Fibroblast of upper back skin (primary cell): ENCODE measurements at places on chromosomes 13 and 19.

GRCh38 chr13:106115081-106115480 lies 420.4 kb downstream of the EFNB2 start:
- DNase-seq, result peak; percentile 95

GRCh38 chr13:35714121-35714520 lies 237.6 kb upstream of the MAB21L1 start:
- peak; percentile 72 for DNase-seq

- peak; percentile 25 for DNase-seq
These were observed 413 bp downstream of the N4BP2L2 start for GRCh38 chr13:32538143-32538620.

GRCh38 chr13:99303863-99304521 lies 3.2 kb downstream of the GPR183 start:
- DNase-seq, result no peak

DNA sequence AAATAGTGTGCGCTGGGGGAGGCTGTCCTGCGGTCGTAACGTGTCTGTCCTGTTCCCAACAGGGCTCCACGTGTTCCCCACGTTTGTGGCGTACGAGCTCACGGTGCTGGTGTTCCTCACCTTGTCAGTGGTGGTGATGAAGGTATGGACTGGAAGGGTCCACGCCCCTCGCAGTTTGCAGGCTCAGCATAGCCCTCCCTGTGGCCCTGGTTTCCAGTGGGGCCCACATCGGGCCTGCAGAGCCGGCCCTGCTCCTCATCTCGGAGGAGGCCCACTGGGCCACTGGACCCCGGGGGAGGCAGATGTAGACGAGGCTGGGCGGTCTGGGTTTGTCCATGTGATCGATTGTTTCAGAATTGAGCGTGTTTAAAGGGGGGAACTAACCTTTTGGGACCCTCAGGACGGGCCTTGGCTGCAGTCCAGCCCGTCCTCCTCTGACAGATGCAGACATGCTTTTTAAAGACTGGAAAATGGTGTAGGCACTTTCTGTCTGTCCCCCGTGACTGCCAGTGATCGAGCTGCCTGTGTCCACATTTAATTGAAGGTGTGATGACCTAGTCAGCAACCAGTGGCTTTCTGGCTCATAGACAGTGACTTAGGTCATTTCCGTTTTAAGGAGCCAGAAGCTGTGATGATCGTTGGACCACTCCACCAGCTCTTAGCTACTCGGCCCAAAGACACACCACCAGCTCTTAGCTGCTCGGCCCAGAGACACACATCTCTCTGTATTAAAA lies 37.1 kb upstream of the TFDP1 start:
- DNase-seq, result no peak

- DNase-seq, result no peak
These were observed 15.9 kb upstream of the GAS6 start for GRCh38 chr13:113879494-113880360.

- peak; percentile 43 for DNase-seq
These were observed 6.5 kb upstream of the DOCK6 start for GRCh38 chr19:11268783-11269267.

DNA sequence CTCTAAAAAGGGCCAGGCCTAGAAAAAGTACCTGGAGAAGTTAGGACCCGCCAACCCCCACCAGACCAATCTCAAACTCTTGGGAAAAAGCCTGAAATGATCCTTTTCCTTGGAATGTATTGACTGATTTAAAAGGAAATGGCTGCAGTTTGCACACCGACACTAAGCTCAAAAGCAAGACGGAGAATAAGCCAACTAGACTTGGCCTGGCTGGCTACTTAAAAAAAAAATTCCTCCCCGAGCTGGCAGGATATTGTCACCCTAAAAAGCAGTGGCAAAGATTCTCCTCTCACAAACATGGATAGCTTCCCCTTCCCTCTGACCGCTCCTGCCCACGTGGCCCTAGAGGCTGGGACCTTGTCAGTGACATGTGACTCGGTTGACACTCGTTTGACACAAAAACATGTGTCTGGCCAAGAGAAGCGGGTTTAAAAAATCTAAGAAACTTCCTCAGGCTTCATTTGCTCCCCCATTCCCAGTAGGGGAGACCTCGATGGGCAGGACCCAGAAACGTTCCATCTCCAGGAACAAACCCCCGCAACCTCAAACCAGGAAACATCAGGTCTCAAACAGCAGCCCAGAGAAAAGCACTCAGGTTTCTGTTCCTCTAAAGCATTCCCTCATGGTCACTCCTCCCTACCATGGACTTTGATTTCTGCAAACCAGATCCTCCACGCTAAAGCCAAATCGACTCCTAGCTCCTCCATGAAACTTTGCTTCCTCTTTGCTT lies 1.3 kb downstream of the RFX1 start:
- DNase-seq, result no peak

DNA sequence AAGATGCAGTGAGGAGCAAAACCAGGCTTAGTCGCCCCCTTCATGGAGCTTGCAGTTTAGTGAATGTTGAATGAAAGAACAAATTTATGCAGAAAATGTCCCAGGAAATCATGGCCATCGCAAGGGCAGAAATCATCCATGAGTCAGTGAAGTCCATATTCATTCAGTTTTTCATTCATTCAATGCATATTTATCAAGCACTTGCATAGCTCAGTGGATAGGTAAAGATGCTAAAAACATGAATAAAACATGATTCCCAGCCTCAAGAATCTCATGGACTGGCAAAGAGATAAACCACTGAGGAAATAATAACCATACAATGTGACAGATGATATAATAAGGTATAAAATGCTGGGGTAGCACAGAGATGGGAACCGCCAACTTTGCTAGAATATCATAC lies 58.8 kb downstream of the HSPH1 start:
- DNase-seq, result no peak

DNA sequence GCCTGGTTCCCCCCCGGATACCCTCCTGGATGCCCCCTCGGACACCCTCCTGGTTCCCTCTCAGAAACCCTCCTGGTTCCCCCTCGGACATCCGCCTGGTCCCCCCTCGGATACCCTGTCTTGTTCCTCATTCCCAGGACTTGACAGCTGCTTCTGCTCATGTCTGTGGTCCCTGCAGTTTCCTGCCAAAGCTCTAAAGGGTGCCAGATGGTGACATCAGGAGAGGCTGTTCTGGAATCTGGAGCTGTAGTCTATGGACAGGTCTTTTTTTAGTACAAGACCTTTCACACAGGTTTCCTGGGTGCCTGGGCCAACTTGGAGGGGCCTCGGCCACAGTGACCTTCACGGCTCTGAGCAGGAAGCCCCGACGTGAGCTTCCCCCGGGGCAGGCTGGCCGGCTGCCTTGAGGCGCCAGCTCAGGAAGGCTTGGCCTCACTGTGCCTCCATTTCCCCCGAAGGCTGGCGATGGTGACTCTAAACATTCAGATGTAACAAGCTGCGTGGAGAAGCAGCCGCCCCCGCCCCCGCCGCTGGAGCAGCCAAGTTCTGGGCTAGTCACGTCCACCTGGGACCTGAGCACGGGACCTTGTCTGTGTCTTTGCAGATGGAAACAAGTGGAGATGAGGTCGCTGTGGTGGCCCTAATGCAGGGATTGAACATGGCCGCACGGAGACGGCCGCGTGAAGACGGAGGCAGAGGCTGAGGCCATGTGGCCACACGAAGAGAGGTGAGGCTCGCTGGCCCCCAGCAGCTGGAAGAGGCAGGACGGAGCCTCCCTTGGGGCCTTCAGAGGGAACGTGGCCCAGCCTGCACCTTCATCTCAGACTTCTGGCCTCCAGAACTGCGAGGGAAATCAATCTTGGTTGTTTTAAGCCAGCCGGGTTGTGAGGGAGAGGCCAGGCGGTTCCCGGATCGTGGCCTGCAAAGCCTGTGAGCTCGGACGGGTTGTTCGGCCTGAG lies 12.7 kb downstream of the SGTA start:
- peak; percentile 23 for DNase-seq

DNA sequence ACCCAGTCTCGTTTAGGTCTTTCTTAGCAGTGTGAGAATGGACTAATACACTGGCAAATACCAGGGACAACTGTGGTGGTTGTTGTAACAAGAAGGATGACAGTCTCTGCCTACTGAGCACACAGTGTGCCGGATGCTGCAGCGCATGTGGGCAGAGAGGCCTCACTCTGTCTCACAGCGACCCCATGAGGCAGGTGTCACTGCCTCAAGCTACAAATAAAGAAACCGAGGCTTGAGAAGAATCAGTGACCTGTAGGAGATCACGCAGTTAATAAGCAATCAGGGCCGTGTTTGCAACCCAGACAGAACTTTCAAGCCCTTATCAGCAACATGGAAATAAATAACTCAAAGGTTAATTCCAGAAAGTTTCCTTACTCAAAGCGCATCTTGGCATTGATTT lies 40.5 kb upstream of the GAS6 start:
- no peak for DNase-seq

DNA sequence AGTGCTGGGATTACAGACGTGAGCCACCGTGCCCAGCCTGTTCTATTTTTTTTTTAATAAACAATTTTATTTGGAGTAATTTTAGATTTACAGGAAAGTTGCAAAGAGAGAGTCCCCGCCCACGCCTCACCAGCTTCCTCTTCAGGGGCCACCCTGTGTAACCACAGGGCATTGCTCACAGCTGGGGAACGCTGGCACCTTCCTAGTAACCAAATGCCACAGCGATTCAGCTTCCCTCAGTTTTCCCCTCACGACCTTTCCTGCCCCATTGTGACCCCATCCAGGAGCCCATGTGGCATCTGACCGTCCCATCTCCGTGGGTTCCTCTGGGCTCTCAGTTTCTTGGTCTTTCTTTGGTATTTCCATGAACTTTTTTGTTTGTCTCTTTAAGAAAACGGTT lies 83.9 kb downstream of the GNG7 start:
- no peak for DNase-seq

GRCh38 chr13:27106144-27106543 lies 65.5 kb downstream of the USP12 start:
- DNase-seq, result no peak

DNA sequence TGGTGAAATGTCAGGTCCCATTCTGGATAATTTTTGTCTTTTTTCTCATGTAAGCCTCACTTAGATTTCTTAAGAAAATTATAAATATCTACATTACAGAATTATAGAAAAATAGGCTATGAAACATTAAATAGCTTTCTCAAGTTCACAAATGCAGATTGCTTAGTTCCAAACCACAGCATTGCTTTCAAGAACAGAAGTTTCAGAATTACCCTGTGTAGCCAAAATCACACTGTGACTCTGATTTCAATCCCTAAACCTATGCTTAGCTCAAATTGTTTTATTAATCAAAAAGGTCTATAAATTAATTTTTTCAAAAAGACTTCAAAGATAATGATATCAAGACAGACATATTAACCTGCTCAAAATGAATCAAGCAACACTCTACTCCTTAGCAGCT lies 881.2 kb upstream of the PCDH20 start:
- DNase-seq, result no peak

- no peak for DNase-seq
These were observed 98.1 kb downstream of the DCLK1 start for GRCh38 chr13:36033035-36033434.

- DNase-seq, result no peak
These were observed 3.8 kb upstream of the LRFN3 start for GRCh38 chr19:35932291-35932936.

DNA sequence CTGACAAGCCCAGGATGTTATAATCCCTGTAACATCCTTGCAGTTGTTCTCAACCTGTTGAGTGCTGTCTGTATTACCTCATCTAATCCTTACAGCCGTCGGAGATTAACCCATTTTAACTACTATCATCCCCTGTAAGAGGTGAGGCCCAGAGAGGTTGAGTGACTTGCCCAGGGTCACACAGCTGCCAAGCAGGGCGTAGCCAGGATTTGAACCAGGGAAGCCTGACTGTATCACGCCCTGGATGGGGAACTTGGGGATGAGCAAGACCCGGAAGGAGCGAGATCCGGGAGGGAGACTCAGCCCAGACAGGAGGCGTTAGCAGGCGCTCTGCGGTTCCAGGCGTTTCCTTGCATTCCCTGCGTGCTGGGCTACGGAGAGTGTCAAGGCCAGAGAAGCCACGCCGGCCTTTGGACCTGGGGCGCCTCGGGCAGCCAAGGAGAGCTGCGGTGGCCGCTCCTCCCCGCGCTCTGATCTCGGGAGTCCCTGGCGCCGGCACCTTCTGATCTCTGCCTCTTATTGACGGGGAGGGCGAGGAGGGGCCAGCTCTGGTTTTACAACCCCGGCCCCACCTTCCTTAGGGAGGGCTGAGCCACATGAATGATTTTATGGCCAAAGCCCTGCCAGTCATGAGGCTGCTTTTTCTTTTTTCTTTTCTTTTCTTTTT lies 6.2 kb downstream of the SULT2B1 start:
- peak; percentile 31 for DNase-seq

GRCh38 chr13:42047561-42048341 lies 697 bp upstream of the DGKH start:
- peak; percentile 62 for DNase-seq

DNA sequence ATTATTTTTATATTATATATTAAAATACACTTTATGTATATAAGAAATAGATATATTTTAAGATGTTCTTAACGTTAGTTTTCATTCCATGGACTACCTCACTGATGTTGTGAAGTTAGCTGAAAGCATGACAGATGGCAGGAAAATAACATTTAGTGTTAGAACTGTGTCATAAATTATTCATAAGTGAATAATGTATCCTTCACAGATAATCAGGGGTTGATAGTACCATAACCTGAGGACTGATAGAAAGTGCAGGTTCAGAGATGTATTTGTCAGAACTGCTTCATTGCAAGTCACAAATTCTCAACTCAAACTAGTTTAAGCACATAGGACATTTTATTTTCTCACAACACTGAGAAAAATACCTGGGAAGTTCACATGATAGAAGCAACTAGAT lies 14.6 kb upstream of the DIAPH3 start:
- no peak for DNase-seq

DNA sequence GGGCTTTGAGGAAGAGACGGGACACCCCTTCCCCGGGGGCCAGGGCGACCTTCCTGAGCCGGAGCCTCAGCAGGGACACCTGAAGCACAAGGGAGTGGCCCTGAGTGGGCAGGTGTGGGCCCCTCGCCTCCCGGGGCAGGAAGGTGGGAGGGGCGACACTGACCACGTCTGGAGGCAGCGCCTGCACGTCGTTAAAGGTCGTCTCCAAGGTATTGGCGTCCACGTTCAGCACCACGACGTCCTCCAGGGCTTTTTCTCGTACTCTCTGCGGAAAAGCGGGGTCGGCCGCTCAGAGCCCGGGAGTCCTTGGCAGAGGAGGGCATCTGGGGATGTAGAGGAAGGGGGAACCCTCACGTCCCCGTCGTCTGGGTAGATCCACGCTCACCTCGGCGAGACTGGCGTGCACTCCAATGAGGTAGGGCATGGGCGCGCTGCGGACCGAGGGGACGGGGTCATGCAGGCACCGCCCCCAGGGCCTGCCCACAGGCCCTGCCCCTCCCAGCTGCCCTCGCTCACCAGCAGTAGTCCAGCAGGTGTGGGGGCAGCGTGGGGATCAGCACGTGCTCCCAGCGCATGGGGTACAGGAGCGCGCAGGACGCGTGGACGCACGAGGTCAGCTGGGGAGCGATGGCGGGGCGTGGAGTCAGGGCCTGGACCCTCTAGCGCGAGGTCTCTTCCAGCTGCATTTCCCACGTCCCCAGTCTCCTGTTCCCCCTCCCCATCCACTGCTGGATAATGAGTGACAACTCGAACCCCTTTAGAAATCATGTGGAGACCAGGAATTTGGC lies 6.1 kb downstream of the DENND1C start:
- no peak for DNase-seq

GRCh38 chr13:113862191-113862930 lies 1.5 kb downstream of the GAS6 start:
- no peak for DNase-seq
